ENCODE measurements at places on chromosomes 1 and 21.

DNA sequence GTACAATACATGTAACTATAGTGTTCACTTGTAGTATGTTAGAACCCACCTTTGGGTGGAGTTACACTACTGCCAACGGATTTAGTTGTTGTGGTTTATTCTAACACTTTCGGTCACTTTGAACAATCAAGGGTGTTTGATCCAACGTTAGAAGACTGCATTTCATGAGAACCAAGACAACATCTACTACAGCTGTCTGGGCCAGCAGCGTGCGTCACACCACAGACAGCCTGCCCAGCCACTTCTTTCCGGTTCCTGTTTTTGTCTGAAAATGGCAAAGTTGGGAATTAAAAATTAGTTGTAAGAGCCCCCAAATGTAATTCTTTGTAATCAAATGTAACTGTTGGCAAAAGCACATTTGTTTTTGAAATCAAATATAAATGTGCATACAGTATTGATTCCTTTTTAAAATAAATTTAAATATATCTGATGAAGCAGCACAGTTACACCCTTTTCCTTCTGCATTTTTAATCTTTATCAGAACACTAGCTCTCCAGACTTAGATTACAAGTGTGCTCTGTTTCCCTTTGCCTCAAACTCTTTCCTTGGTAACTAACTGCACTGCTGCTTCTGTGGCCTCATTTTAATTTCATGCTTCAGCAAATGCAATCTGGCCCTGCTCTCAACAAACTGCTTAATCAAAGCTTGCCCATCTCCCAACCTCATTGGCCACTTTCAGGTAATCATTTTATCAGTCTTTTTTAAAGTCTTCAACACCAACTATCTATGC, 86.6 kb upstream of the DPH5 start:
- no peak for DNase-seq

DNA sequence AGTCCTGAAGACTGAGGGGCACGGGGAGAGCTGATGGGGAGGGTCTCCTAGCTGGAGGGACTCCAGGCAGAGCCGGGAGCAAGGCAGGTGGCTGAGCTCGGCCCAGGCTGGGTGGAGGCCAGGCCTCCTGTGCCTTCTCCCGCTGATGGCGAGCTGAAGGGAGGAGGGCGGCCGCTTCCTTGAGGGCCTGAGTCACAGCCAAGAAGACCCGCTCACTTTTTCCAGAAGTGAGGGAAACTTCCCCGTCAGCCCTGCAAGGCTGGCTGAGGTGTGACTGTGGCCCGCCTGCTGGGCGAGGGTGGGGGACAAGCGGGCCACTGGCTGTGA, 1.7 kb upstream of the VWA1 start:
- no peak for DNase-seq

- no peak for DNase-seq
Measured at GRCh38 chr1:48049823-48050535, 52.8 kb upstream of the TRABD2B start.

DNA sequence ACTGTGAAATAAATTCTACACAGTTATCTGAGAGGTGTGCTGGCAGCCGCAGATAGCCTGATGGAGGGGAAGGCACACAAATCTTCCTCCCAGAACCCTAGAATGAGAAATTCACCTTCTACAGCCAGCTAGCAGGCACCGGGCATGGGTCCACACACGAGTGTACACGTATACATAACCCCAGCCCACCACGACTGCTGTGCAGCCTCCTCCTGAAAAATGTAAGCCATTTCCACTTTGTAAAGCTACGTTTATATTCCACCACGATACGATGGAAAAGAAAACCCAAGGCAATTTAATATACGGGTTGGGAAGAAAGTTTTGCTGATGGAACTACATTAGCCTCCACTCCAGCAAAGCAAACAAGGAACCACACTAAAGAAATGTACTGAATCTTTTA, 1.8 kb downstream of the BTG3 start:
- DNase-seq = no peak

GRCh38 chr1:223763881-223764280, 51.5 kb downstream of the CAPN2 start:
- no peak for DNase-seq

DNA sequence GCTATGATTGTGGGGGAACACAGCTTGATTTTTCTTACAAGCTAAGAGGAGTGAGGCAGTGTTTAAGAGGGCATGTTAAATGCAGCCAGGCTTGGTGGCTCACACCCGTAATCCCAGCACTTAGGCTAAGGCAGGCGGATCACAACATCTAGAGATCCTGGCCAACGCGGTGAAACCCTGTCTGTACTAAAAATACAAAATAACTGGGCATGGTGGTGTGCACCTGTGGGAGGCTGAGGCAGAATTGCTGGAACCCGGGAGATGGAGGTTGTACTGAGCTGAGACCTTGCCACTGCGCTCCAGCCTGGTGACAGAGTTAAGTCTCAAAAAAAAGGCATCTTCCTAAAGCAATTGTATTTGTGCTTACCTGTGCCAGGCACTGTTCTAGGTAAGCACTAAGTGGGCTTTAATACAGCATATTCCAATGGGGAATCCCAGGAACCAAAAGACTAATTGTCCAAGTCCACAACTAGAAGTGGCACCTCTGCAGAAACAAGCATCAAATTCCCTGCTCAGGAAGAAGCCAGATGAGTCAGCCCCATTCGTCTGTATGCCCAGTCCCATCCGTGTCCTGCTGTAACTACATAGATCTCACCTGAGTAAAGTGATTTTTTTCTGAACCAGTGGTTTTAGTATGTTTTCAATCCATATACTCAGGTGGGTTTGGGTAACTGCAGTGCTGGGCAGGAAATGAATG, 4.6 kb downstream of the RCC1 start:
- peak; percentile 51 for DNase-seq

DNA sequence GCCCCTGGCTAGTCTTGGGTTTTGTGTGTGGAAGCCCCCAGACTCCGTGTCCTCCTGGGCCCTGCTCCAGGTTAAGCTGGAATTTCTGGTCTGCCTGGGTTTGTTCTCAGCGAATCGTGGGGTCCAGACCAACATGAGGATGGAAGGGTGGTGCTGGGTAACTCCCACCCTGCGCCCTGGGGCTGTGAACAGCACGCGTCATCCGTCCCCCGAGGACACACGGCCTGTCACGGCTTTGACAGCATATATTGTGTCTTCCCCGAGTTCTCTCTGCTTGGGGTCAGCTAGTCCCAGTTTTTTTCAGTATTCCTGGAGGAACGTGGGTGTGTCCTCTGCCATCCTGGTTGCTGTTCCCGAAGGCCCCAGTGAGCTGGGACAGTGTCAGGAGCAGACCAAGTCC, 11.8 kb downstream of the GPR137B start:
- DNase-seq = no peak

DNA sequence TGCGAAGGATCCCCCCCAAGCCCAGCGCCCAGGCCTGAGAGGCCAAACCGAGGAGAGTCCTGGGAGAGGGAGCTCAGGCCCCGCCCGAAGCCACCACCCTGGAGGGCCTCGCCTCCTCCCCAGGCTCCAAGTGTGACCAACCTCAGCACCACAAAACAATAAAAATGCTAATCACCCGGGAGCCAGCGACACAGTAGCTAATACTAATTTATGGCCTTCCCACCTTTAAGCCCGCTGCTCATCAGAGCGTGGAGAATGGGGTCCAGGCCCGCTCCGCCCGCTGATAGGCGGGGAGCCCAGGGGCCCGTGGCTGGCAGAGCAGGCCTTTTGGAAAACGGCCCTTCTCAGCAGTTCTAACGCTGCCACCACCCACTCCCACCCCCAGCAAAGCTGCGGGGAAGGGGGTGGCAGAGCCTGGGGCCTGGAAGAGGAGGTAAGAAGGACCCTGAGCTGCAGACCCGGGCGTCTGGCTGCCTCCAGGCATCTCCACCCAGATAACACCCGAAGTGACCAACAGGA, 20.4 kb upstream of the TAS1R2 start:
- DNase-seq = no peak

GRCh38 chr1:96313216-96313615, 408.4 kb upstream of the PTBP2 start:
- no peak for DNase-seq

GRCh38 chr21:24881506-24881905, 725.8 kb downstream of the MRPL39 start:
- DNase-seq = no peak

- no peak for DNase-seq
Measured at GRCh38 chr1:2463396-2463795, 12.7 kb upstream of the PLCH2 start.

DNA sequence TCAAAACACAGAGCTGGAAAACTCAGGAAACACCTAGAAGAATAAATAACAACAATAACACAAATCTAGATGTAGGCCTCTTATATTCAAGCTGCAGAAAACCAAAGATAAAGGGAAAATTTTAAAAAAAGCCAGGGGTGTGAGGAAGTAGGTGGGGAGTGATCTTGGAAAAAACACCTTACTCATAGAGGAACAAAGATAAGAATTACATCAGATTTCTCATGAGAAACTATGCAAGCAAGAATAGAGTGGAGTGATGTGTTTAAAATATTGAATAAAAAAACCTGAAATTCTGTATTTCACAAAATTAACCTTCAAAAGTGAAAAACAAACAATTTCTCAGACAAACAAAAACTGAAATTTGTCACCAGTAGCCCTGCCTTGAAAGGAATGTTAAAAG, 265.5 kb upstream of the RGS18 start:
- DNase-seq = no peak

DNA sequence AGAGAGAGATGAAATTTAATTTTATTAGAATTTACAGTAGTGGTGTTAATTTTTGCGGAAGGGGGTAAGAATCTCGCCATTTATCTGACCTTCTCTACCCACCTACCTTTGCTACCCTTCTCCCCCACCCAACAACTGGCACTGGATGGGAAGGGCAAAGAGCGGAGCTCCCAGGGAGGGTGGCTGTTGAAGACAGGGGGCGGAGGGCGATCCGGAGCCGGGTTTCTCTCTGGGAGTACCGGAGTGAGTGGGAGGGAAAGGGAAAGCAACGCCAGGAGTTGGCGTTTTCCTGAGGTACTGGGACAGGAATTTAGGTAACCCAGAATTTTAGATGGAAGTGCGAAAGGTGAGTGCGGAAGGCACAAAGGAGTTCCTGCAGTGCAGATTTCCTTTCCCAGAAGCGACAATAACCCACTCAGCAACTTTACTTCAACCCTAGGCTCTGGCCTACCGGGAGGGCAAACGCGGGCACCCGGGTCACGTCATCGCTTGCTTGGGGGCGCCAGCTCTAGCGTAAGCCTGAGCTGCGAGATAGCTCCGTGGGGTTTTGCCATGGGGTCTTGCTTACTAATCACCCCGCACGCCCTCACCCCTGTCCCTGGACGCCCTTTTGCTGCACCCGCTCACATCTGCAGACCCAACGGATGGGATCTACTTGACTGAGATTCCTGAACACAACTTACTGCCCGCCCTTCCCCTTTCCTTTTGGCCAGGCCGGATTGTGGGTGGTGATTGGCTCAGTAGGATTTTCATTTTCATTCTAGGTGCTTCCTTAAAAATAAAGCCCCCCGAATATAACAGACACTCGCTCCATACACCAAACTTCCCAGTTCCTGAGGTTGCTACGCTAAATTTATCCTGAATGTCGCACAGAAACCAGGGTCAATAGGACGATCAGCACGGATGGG, 413.0 kb upstream of the ESRRG start:
- DNase-seq = no peak

DNA sequence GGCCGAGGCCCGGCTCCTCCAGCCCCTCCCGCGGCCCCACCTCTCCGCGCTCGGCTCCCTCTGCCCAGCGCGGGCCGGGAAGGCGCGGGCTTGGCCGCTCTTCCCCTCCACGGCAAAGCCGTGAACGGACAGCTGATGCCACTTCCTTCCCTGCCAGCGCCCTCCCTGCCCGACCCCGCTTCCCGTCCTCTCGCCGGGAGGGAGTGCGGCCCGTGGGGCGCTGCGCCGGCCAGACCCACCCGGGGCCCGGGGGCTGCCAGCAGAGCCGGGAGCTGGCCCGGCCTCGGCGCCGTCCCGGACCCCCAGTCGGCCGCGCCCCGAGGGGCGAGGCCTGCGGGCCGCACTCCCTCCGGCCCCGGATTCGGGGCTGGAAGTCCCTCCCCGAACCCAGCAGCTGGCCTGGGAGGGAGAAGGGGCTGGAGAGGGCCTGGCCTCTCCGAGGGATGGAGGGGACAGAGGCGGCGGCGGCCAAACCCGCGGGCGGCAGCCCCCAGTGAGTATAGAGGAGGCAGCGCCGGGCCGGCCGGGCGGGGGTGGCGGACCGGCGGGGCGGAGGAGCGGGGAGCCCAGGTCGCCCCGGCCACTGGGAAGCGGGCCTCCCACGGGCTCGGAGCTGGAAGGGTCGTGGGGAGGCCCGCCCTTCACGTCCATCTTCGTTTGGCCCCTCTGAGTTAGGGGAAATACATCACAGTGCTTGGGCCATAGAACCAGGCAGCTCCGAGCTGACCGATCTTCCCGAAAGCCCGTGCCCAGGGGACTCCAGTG, at the start of gene KIAA1614:
TSS of gene KIAA1614 (plus strand) at position 97 of the 765 bp plus-strand sequence. CDS start at position 444, 347 bp downstream.
- no peak for DNase-seq
